Dorsolateral prefrontal cortex (tissue), 122 donors: ENCODE measurements at places on chromosomes 13 and 19. TPM values are rescaled to one million over a fixed set of nuclear protein-coding genes. Genes with fewer than 3 reads are reported as not detected.

The SLC7A9 gene
- total RNA-seq, result 1.2 TPM

The KIR3DL1 gene
- total RNA-seq, result not detected

The PTH2 gene
- not detected for total RNA-seq

DNA sequence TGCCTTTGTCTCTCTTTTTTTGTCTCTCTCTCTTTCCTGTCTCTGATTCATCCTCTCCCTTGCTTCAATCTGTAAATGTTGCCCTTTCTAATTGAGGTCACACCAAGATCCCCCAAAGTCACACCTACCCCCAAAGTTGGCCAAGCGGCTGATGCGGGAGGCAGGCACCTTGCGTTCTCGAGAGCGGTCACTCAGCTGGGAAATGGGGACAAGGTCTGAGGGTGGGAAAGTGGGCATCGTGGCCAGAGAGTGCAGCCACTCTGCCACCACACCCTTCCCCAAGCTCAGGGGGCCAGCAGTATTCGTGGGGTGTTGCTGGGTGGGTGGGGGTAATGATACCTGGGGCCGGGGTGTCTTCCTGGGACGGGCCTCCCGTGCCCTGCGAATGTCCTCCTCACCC is 2.7 kb downstream of the COQ8B start:
- DNase-seq, result no peak

DNA sequence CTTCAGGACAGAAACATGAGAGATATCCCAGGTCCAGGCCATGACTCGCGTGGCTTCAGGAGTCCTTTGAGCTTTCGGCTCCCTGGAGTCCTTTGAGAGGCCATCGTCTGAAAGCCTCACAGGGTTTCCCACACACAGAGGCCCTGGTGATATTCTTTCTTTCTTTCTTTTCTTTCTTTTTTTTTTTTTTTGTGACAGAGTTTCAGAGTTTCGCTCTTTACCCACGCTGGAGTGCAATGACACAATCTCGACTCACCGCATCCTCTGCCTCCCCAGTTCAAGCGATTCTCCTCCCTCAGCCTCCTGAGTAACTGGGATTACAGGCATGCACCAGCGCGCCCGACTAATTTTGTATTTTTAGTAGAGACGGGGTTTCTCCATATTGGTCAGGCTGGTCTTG is 5.5 kb downstream of the SIN3B start:
- DNase-seq, result no peak

GRCh38 chr13:44004878-44005277 is 125.2 kb downstream of the LACC1 start:
- no peak for DNase-seq
